ENCODE measurements at places on chromosomes 16 and 17.

- no peak for DNase-seq
Measured at GRCh38 chr17:74181341-74181740, 22.1 kb upstream of the RPL38 start.

DNA sequence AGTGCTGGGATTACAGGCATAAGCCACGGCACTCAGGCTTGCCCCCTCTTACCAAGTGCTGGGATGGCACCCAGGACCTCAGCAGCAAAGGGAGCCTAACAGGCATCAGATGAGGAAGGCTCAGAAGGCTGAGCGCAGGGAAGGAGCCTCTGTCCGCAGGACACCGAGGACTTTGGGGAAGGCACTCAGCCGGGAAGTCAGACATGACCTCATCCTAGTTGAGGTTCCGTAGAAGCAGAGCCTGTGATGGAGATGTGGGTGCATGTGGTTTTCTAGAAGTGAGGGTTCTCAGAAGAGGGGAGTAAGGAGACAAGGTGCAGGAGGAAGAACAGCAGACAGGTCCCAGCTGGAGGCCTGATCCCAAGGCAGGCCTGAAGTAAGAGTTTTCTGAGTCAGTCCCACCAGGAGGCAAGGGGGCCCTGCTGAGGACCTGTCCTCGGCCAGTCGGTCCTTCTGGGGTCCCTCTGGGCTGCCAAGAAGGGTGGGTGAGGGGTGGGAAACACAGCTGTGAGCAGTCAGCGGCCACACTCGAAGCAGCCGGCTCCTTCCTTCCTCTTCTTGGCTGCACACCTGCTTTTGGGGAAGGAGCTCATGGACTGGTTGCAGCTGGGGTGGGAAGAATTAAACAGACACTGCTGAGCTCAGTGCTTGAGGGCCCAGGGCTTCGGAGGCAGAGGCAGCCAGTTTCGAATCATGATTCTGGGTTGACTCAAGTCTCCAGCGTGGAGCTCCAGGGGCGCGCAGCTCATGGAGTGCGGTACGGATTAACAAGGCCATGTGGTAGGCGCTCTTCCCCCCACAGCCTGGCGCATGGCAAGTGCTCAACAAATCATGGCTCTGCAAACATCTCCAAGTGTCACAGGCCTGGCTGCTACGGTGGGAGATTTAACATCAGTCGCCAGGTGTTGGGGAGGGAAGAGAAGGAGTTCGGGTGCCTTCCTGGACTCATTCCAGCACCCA is 38.9 kb upstream of the SNN start:
- DNase-seq: no peak

- DNase-seq: no peak
Measured at GRCh38 chr16:81713295-81713772, 65.8 kb upstream of the PLCG2 start.

GRCh38 chr16:49405530-49405929 is 31.9 kb downstream of the C16orf78 start:
- no peak for DNase-seq

GRCh38 chr17:82330322-82331239 is 3.0 kb downstream of the SECTM1 start:
- no peak for DNase-seq

DNA sequence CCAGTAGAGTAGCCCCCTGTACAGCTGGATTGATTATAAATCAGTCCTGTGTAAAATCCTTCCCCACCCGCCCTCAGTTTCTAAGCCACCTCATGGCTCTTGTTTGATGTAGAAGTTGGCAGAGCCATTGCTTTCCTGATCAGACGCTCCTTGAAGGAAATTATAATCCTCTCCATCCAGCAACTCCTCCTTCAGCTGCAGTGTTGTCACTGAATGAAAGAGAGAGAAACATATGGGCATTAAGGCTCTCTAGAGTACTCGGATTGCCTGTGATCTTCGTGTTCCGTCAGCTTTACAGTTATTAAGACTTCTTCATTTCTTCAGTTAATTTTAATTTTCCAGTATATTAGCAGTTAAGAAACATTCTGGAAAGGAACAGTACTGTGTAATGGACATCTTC is 14.3 kb downstream of the NME2 start:
- no peak for DNase-seq

DNA sequence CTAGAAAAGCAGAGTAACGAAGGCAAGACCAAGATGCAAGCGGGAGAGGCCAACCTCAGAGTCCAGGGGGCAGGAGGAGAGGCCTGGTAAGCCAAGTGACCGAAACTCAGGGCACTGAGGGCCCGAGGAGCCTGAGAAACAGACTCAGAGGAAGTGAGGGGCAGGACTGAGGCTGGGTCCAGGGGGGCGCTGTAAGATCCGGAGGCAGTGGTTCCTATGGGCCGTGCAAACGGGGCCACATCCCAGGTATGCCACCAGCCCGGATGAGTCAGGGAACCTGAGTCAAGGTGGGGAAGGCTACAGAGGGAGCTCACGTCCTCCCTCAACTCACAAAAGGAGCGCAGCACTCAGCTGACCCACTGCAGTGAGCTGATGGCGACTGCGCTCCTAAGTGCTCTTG is 8.3 kb downstream of the ZDHHC7 start:
- no peak for DNase-seq

- DNase-seq: no peak
Measured at GRCh38 chr17:28404461-28404811, 1.6 kb downstream of the SLC46A1 start.

DNA sequence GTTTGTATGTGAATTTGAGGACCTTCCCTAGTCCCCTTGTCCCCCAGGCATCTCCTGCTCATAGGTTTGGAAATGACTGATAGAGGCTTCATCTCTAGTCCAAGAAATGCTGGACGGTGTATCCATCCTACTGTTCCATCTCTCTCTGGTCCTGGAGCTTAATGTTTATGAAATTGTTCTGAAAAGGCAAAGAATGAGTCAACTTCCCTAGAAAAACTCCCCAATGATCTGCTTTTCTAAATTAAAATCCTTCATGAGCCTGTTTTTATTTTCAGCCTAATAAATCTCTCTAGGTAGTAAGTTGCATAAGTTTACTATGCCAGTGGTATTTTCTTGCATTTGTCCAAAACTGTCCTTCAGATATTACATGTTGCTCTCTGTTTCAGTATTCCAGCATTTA is 2.1 kb upstream of the IGSF6 start:
- DNase-seq: no peak

DNA sequence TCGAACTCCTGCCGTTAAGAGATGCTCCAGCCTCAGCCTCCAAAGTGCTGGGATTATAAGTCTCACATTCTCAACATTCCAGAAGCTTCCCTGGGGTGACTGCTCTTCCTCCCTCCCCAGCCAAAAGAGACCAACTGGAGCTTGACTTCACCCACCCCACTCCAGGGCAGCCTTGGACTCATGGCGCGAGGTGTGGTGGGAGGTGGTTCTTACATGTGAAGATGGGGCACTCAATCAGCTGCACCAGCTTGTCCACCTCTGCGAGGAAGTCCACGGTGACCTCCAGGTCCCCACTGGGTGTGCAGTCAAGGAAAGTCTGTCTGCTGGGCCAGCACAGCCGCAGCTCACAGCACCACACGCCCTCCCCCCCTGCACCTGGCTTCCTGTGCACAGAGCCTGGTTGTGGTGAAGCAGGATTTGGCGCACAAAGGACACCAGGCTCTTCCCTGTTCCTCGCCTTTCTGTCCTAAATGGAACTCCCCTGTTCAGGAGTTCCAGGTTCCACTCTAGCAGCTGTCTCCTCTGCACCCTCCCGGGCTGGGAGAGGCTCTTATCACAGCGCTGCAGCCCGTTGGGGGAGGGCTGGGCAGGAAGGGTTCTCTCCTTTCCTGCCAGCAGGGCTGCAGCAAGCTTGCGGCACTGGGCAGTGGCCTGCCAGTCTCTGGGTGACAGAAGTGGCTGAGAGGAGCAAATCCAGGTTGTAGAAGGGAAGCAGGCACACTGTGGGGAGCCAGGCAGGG is 9.6 kb upstream of the MTSS2 start:
- peak; percentile 54 for DNase-seq

GRCh38 chr16:9134739-9135138 is 43.3 kb downstream of the HAPSTR1 start:
- DNase-seq: peak; percentile 55
